ENCODE measurements at places on chromosomes 5 and 9.

GRCh38 chr5:171425596-171426244, 6.3 kb downstream of the FGF18 start:
- DNase-seq = no peak

GRCh38 chr5:150527808-150528207, 19.9 kb downstream of the NDST1 start:
- no peak for DNase-seq

GRCh38 chr5:135227064-135228022, 171.7 kb downstream of the MACROH2A1 start:
- no peak for DNase-seq

- no peak for DNase-seq
These were observed 57.6 kb downstream of the TMOD1 start for GRCh38 chr9:97559111-97559514.

- no peak for DNase-seq
These were observed 115.9 kb downstream of the ATPSCKMT start for GRCh38 chr5:10133830-10134229.

DNA sequence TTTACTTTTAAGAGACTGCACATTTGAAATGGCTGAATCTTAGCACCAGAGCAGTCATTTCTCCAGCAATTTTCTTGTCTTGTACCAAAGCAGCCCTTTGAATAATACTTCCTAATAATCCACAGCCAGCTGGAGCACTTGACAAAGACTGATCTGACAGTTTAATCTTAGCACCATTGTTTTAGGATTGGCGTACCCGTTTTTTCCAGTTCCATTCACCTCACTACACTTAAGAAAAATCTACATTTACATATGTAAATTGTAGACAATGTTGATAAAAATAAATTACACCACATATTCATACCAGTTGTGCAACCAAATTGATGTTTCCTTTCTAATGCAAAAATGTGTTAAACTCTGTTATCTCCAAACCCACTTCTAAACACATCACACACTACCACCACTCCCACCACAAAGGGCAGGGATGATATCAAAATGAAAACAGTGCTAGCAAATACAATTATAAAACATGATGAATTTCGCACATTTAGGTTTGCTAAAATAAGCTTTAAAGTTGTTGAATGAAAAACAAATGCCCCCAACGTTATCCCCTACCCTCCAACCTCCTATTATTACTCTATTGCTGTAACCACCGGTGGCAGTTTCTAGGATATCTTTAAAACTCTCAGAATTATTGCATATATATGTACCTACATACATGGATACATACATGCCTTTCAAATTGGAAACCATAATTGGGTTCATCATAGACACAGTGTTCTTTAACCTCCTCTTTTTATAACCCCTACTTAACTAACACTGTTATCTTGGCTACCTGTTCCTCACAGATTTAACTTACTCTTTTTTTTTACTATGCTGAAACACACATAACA, 21.5 kb downstream of the SERINC5 start:
- DNase-seq = no peak

DNA sequence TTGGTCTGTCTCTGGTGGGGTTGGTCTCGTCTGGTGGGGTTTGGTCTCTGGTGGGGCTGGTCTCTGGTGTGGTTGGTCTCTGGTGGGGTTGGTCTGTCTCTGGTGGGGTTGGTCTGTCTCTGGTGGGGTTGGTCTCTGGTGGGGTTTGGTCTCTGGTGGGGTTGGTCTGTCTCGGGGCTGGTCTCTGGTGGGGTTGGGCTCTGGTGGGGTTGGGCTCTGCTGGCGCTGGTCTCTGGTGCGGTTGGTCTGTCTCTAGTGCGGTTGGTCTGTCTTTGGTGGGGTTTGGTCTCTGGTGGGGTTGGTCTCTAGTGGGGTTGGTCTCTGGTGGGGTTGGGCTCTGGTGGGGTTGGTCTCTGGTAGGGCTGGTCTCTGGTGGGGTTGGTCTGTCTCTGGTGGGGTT, 16.3 kb upstream of the CD74 start:
- no peak for DNase-seq

GRCh38 chr9:133677126-133678010, 41.2 kb downstream of the DBH start:
- DNase-seq = no peak

DNA sequence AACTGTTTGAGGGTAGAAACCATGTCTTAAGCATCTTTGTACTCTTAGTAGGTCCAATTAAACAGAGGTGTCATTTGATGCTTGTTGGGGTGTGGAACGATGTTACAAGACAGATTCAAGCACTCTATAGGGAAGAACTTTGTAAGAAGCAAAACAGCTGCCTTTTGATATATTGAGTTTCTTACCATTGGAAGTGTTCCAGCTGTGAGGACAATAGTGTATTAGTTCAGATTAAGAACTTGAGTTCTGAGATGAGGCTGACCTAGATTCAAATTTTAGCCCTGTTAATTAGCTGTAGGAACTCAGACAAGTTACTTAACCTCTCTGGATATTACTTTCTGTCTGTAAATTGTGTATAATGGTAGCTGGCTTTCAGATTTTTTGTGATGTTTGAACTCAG, 19.6 kb upstream of the ZNF462 start:
- DNase-seq = no peak

DNA sequence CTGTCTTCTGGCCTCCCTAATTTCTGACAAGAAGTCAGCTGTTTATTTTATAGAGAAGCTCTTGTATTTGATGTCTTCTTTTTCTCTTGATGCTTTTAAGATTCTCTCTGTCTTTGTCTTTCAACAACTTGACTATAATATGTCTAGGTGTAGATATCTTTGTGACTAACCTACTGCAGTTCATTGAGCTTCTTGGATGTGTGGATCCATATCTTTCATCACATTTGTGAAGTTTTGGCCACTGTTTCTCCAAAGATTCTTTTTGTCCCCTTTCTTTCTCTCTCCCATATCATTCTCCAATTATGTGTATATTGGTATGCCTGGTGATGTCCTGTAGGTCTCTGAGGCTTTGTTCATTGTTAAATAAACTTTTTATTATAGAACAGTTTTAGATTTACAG, 16.7 kb downstream of the SPEF2 start:
- DNase-seq = no peak
